ENCODE measurements at places on chromosomes 16 and 17.

DNA sequence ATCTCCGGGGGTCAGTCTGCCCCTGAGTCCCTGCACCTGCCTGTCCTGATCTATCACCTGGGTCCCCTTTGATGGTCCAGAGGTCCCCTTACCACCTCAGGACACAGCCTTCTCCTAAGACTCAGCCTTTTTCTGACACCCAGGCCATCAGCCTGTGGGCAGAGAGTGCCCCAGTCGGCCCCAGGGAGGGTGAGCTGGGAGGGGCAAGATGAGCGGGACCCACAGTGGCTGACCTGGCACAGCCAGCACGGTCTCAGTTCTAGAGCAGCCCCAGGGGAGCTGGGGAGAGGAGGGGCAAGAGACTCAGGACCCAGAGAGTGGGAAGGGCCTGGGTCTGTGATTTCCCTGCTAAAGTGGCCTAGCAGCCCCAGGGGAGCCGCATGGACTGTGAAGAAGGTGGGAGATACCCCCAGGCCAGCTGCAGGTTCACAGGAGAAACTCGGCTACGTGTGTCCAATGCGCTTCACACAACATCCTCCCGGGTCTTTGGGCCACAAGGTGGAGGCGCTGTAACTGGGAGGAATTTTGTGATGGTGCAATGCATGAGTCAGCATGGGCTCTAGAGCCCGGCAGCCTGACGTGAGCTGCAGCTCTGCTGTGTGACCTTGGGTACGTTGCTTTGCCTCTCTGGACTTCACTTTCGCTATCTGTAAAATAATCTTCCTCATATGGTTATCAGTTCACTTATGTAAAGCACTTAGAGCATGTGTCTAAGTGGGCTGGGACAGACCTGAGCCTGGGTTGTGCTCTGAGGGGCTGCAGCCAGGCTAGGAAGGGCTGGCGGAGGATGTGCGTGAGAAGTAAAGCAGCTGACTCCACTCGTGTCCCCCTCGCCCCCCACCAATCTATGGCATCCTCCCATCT, 67.2 kb upstream of the LHX1 start:
- peak; percentile 69 for DNase-seq

- no peak for DNase-seq
Observed at GRCh38 chr17:27512031-27512430, 55.8 kb downstream of the KSR1 start.

- DNase-seq: peak; percentile 61
Observed at GRCh38 chr17:76383546-76384221, 725 bp upstream of the SPHK1 start.

DNA sequence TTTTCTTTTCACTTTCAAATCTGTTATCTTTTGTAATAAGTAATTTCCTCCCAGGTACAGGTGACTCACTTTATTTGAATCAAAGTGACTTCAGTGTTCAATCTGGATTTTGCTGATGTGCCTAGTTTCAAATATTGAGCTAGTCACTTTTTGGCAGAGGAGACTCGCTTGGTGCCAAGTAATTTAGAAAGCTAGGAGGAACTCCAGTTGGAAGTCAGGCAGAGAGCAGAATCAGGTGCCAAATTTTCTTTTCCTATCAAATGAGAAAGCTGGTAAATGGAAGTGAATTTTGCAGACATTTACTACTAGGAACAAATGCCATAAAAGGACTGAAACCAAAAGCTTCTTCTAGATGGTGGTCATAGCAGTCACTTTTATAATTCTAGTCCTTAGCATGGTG, 656.0 kb upstream of the KIF2B start:
- no peak for DNase-seq

GRCh38 chr16:2460391-2460713, 443 bp downstream of the TEDC2 start:
- no peak for DNase-seq

GRCh38 chr16:2820836-2821486, 3.9 kb downstream of the PRSS21 start:
- no peak for DNase-seq

DNA sequence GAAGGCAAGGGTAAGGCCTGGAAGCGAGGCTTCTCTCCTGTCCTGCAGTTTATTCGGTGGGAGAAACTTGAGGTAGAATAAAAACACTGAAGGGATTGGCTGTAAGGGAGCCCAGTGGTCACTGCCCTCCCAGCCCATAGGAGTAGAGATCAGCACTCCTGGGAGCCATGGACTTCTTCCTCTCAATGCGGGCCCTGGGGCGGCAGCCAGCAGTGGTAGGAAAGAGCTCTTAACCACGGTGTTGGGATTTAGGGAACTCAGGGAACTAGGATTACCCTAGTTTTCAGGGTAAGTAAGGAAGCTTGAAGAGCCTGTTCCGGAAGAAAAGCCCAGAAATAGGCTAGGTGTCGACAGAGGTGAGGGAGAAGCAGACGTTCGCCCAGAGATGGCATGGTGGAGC, 23.8 kb upstream of the NAGLU start:
- no peak for DNase-seq

DNA sequence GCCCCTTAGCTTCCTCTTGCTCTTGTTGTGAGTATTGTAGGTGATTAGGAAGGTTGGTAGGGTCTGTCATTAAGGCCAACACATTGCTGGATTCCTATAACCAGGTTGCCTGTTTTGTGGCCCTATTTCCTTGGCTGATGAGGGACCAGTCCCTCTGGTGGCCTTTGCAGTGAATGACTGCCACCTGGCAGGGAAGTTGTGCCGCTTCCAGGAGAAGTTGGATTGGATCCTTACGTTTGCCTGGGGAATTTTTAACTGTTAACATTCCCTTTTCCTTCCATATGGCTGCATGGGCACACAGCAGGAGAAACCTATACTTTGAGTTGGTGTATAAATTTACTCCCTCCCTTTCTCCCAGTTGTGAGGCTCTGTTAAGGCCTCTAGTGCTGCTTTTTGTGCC, 32.4 kb downstream of the LCMT1 start:
- no peak for DNase-seq

DNA sequence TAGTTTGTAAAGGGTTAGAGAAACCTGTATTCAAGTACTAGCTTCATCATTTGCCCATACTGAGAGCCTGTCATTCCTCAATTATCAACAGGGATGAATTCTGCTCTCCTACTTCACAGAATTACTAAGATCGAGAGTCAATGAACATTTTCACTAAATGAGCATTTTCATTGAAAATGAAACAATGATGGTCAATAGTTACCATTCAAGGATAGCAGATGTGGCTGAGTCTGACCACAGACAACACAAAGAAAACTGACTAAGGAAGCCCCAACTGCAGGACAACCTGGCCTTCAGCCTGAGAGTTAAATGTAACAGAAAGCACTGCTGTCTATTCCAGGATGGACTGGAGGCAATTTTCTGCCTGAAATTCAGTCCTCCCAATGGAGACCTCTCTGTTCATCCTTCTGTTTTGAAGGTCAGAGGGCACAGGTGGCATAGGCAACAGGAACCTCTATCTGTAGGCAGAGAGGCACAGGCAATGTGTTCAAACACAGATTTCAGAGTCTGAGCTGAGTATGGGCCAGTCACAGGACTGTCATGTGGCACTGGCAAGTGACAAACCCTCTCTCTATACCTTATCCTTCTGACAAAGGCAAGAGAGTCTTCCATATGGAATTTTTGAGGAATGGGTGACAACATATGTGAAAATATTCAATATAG, 19.5 kb downstream of the TRAF4 start:
- DNase-seq: no peak

GRCh38 chr17:55555772-55556171, 44.5 kb upstream of the SMIM36 start:
- DNase-seq: no peak

- no peak for DNase-seq
Observed at GRCh38 chr16:77910021-77910420, 112.3 kb upstream of the CLEC3A start.

- no peak for DNase-seq
Observed at GRCh38 chr16:89131783-89132182, 38.1 kb downstream of the ACSF3 start.

DNA sequence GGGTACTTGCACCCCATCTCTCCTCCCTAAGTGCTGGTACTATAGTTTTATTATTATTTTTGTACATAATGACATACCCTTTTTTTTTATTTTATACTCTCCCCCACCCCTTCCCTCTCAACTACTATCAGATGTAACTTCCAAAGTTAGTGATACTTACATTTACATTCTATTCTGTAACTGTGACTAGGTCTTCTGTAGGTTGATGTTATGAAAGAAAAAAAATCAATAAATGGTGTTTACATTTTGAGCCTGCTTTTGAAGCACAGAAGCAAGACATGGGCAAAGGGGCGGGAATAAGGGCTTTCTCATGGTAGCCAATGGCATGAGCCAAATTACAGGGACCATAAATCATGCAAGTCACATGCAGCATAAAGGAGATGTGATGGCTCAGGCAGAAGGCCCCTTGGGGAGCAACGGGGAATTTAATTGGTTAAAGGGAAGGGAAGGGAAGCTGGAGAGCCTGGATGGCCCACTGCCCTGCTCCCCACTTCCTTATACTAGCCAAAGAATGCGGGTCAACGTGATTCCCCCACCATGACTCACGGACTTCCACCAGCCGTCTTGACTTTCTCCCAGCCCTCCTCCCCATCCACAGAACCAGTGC, 2.4 kb upstream of the ACSF2 start:
- DNase-seq: peak; percentile 62

GRCh38 chr17:35807371-35808144, 1.7 kb upstream of the TAF15 start:
- DNase-seq: peak; percentile 65

DNA sequence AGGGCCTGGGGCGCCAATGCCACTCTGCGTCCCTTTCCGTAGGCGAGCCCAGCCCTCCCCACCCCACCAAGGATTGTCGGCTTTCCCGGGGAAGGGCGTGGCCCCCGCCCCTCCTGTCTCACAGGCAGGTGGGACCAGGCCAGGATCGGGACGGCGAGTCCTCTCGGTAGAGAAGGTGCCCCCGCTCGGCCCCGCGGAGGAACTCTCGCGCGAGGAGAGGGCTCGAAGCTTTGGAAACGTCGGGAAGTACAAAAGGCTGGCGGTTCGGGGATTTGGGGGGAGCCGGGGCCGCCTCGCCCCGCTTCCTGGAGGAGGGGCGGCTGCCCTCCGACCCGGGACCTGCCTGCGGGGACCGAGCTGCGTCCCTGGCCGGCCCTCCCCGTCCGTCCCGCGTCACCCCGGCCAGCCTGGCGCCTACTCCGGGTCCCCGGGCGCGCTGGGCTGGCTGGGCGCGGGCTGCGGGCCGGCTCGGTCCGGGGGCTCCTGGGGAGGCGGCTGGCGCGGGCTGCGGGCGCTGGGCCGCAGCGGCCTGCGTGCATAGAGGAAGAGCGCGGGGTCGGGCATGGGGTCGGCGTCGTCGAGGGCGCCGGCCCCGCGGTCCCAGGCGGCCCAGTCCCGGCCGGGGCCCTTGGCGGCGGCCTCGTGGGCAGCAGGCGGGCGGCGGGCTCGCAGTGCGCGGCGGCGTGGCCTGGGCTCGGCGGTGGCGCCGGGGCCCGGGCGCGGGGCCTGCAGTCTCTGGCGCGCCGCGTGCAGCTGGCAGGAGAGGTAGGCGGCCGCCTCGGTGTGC, 12.6 kb upstream of the CLUH start:
- DNase-seq: no peak

DNA sequence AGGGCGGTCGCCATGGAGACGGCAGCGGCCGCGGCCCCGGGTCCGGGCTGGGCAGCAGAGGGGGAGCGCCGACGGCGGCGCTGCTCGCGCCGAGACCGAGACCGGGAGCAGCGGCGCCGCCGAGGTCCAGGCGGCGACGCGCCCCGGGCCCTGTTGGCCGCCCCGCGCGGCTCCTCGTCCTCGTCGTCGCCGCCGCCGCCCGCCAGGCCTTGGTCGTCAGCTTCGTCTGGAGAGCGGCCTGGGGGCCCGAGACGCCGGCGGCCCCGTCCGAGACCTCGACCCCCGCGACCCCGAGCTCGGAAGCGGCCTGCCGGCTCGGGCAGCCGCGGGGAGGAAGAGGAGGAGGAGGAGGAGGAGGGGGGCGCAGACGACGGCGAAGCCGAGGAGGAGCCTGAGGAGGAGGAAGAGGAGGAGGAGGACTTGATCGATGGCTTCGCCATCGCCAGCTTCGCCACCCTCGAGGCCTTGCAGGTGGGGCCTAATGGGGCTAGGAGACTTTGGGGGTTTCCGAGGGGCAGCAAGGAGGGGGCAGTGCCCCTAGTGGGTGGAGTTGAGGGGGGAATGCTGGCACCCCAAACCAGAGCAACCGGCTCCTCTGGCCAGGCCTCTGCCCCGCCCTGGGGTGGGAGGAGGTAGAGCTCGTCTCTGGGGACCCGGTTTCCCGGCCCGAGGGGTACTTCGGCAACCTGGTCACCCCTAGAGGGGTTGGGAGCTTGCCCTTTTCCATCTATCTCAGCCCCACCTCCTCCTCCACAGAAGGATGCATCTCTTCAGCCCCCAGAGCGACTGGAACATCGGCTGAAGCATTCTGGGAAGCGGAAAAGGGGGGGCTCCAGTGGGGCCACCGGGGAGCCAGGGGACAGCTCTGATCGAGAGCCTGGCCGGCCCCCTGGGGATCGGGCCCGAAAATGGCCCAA, 1.5 kb downstream of the FBRS start:
- peak; percentile 17 for DNase-seq

DNA sequence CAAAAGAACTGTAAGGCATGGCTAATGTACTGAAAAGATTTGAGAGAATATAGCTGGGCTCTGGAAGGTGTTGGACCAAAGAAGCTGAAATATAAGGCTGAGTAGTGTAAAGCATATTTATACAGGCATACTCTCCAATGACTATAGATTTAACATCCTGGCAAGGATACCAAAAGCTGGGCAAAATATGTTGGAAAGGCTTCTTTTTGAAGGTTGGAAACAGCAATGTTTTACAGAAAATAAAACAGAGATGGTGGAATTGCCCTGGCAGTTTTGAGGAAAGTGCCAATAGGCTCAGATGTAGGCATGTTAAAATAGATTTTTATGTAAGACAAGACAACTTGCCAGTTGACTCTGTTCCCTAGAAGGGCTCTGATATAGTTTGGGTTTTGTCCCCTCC, 184.1 kb upstream of the SHISA6 start:
- no peak for DNase-seq

GRCh38 chr17:36768394-36768793, 167.0 kb downstream of the MRM1 start:
- no peak for DNase-seq

DNA sequence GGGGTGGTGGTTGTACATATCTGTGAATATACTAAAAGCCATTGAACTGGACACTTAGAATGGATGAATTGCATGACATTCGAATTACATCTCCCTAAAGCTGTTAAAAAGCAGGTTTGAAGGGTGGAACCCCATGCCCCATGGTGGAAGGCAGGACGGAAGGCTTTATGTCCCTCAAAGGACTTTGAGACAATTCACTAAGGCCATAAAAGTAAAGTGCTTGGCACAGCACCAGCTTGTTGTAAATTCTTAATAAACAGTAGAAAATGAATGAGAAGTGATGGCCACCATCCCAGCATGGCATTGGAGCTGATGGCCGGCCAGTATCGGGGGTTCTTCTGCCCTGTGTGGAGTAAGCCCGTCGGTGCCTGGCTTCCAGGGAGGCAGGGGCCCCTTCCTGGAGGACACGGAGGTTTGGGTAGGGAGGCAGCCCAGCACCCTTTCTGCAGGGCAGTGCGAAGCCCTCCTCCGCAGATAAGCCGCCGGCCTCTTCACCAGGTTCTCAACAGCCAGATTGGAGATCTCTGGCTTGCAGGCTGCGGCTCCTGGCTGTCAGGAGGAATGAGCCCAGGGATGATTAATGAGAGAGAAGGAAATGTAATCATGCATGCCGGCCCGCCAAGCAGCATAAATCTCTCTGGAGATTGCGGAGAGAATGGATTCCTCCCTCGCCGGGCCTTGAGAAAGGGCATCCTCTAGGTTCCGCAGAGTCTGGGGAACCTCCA, 346.9 kb downstream of the FOXL1 start:
- DNase-seq: no peak
